Forelimb muscle (tissue), 1 donor: ENCODE measurements at places on chromosomes 2 and 18. TPM values are rescaled to one million over a fixed set of nuclear protein-coding genes. Genes with fewer than 3 reads are reported as not detected.

DNA sequence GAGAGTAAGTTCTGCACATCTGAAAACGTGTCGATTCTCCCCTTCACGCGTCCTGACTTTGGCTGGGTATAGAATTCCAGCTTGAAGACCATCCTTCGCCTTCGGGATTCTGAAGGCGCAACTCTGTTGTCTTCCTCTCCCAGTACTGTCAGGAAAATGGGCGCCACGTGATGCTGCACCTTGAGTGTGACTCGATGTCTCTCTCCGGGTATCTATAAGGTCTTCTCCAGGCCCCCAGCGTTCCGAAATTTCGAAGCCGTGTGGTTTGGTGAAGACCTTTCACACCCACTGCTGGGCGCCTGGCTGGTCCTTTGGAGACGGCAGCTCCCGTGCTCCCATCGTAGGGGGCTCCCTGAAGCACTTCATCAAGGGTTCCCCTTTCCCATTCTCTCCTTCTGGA, 203.7 kb downstream of the HDAC4 start:
- no peak for DNase-seq

The NYAP2 gene
- polyA plus RNA-seq: 0.34 TPM

- no peak for DNase-seq
These were observed 80.1 kb downstream of the CYBRD1 start for GRCh38 chr2:171602352-171602751.

The GYPC gene
- 108 TPM for polyA plus RNA-seq

DNA sequence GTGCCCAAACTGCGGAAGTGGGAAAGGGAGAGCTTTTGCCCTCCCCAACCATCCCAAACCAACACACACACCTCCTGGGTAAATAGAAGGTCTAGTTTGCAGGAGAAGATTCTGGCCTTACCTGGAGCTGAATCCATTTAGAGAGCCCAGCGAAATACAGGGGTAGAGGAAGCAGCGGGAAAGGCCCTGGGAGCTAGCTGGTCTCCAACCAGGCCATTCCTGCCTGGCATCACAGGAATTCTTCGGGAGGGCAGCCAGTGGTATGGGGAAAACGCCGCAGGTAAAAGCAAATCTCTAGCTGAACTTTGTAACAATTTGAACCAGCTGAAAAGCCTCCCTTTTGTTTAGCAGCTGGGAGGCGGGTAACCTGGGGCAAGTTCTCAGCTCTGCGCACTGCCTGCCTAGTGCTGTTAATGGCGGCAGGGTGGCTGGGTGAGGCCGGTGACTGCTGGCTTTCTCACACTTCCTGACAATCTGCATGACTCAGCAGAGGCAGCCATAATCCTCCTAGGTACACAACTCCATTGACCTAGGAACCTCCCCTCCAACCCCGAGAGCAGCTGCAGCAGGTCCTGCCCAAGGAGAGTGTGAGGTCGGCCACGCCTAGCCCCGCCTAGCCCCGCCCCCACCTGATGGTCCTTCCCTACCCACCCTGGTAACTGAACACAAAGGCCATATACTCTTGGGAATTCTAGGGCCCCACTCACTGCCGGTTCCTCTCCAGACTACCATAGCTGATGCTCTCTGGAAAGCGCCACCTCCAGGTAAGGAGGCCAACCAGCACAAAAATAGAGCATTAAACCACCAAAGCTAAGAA, 483.8 kb upstream of the REG3G start:
- no peak for DNase-seq

The PAIP2B gene
- 5.1 TPM for polyA plus RNA-seq

The CAVIN2 gene
- polyA plus RNA-seq: 33.8 TPM

DNA sequence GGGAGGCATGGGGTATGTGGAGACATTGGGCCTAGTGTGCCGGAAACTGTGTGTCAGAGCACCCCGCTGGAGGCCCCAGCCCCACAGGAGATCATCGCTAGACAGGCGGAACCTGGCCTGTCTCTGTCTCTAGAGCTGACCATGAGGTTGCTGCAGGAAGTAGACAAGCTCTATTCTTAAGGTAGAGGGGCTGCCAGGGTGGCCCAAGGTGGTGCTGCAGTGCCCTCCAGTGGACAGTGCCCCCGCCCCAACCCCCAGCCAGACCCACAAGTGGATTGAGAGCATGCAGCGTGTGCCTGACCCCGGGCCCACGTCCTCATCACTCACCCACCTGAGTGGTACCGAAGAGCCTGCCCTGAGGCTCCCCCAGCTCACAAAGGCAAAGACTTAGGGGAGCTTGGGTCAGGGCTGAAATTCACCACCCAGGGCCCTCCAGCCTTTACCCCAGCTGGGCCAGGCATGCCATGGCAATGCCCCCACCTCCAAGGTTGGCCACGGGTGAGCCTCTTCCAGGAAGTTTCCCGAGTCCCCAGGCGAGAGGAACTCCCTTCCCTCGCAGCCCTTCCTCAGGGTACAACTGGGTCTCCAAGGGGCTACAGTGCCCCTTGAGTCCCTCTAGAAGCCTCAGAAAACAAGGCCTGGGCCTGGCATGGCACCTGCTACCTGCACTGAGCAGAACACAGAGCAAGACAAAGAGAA, 155.0 kb downstream of the TTC32 start:
- DNase-seq: no peak

The RAB6C gene
- polyA plus RNA-seq: 0.24 TPM

GRCh38 chr2:149768320-149768799, 180.8 kb upstream of the MMADHC start:
- no peak for DNase-seq

The CTAGE1 gene
- not detected for polyA plus RNA-seq

DNA sequence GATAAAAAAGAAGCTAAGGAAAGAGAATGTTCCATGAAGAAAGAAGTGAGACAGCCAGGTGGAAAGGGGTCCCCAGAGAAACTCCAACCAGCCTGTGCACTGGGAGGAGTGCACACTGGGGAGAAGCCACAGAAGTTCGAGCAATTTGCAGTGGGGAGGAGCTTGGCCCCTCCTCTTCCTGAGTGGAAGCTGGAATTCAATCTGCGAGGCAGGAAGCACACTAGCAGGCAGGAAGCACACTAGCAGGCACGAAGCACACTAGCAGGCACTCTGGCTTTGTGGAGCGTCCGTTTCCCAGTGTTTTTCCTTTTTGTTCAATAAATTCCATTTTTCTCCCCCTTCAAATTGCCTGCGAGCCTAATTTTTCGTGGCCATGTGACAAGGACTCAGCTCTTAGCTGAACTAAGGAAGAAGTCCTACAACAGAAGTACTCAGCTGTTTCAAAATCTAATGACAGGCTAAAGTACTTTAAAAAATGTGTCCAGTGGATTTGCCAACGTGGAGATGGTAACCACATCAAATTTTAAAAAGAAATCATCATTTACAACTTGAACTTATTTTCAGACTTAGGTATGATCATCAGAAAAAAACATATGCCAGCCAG, 21.4 kb upstream of the SPIRE1 start:
- DNase-seq: no peak

The OR6B2 gene
- polyA plus RNA-seq: not detected

DNA sequence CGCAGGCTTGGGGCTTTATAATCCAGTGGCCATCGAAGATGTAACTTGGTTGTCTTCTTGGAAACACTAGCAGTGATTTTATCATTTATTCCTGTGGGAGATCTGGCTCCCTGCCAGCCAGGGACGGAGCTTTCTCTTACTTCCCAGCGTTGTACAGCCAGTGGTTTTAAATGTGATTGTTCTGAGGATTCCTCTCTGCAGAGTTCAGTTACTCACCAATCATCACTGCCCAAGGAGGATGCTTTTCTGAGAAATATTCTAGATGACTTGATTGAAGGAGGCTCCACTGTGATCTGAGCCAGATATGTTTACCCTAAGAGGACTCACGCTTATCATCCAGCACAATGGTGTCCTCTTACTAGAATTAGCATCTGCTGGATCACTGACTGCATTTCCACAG, 744.3 kb downstream of the RNF144A start:
- no peak for DNase-seq

The ALMS1 gene
- polyA plus RNA-seq: 15.6 TPM

The ZNF513 gene
- 14.2 TPM for polyA plus RNA-seq

GRCh38 chr18:70641156-70641775, 352.4 kb downstream of the SOCS6 start:
- DNase-seq: no peak

GRCh38 chr2:219405958-219406860, 12.0 kb upstream of the DES start:
- DNase-seq: no peak

- DNase-seq: no peak
These were observed 53.2 kb downstream of the BMPR2 start for GRCh38 chr2:202429164-202429980.

GRCh38 chr2:159126432-159127022, 158.1 kb downstream of the TANC1 start:
- DNase-seq: no peak

The PRKAG3 gene
- polyA plus RNA-seq: 32.9 TPM

DNA sequence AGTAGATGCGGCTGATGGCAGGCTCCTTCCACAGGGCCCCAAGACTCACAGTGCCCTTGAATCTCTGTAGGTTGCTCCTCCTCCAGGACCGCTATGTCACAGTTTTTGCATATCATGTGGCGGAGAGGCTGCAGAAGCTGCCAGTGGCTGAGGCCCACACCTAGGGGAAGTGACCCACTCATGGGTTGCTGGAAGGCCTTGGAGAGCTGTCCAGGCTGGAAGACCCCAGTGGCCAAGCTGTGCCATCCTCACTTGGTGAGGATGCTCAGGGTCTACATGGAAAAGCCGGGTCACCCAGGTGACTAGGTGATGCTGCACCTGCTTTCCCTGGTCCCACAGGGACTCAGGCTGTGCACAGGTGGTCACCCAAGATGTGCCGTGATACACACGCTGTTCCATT, 90.6 kb downstream of the SEPTIN10 start:
- no peak for DNase-seq

The RUFY4 gene
- polyA plus RNA-seq: 0.16 TPM

GRCh38 chr2:26772064-26773001, 8.2 kb downstream of the SLC35F6 start:
- no peak for DNase-seq

DNA sequence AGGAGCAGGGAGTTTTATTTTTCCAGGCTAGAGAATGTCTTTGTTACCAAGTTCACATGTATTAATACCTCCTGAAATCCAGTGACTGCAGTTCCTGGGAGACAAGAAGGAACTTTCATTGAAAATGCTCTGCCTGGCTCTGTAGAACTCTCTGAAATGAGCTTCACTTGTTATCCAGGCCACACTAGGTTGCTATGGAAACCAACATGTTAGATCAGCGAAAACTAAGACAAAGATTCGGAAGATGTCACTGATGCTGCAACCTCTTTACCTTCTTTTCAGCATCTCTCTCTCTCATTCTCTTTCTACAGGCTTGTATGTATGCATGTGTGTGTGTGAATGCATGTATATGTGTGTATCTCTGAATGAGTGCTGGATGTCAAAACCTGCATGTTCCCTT, 218.5 kb downstream of the TRIB2 start:
- DNase-seq: no peak

GRCh38 chr18:79940126-79940813, 11.2 kb downstream of the SLC66A2 start:
- DNase-seq: no peak

GRCh38 chr2:30645081-30645744, 162.0 kb downstream of the CAPN13 start:
- DNase-seq: no peak
